ENCODE measurements at places on chromosomes 5 and 9.

DNA sequence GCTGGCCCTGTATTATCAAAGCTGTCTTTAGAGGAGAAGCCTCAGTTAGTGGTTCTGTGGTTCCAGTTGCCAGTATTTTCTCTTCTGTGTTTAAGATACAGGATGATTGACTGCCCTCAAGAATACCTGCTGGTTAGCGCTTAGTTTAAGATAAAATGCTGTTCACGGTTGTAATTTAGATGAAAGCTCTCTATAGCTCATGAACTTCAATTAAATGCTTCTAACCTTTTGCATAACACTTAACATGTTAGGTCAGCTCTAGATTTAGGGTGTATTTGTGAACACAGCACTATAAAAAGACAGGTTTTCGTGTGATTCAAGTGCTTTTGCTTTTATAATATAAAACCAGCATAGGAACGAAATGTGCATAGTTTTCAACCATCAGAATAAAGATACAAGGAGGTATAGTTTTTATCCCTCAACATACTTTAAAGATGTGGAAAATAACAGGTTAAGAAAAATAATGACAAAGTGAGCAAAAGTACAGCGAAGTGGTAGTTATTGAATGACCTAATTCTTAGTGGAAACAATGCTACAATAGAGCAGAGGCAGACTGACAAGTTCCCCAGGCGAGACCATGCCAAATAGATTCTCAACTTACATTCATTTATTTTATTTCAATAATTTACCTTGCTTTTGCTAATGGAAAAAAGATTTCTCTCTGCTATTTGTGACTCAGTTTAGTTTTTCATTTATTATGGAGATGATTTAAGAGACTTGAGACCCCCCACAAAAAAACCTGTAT lies 602.6 kb upstream of the DMAC1 start:
- peak; percentile 63 for DNase-seq

- no peak for DNase-seq
Observed at GRCh38 chr9:31168161-31168560, 1216.3 kb upstream of the ACO1 start.

GRCh38 chr5:150068071-150068470 lies 18.3 kb downstream of the CSF1R start:
- DNase-seq, result no peak

- no peak for DNase-seq
Observed at GRCh38 chr9:113898151-113898550, 22.0 kb downstream of the ZNF618 start.

DNA sequence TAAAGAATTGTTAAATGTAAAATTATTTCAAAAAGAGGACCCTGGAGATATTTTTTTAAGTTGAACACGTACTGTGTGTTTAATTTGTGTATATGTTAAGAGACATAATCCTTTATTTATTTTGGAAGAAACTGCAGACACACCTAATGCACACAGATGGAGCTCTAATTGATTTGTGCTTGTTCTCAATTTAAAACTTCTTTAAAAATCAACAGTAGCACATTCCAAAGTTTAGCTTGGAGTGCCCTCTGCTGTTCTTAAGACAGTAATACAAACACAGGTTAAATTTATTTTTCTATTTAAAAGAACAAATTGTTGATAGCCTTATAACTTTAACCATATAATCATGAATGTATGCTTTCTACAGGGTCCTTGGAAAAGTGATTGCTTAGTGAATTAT lies 277.6 kb upstream of the ADAMTS16 start:
- no peak for DNase-seq

- no peak for DNase-seq
Observed at GRCh38 chr9:116716438-116716837, 29.3 kb downstream of the TRIM32 start.

DNA sequence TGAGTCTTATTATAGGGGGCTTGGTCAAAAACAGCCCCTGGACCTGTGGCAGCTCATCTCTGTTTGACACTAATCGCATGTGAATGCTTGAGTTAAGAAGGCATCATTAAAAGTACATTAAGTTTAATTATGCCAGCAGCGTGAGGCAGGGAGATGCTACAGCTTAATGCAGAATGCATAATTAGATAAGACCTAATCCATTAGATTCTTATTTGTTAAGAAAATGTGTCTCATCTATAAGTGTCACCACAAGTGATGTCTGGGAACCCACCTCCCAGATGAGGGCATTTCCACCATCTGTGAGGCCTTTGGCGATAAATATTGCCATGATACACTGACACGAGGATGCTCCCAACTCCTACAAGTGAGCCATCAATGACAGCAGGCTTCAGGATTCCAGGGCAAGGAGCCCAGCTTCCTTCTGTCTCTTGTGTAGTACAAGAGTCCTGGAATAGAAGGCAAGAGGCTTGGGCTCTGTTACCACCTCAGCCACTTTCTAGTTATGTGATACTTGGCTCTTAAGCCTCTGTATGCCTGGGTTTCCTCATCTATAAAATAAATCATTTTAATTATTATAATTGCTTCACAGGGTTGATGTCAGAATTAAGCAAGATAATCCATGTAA lies 202.7 kb downstream of the FAM114A2 start:
- no peak for DNase-seq
